ENCODE measurements at places on chromosomes 12 and 14. TPM values are rescaled to one million over a fixed set of nuclear protein-coding genes. Genes with fewer than 3 reads are reported as not detected.

Gene KRT74
- not detected for total RNA-seq

Gene CHGA
- not detected for total RNA-seq

Gene DEGS2
- 0.81 TPM for total RNA-seq

Gene AQP6
- total RNA-seq, result 0.39 TPM

Gene RAB15
- 9.0 TPM for total RNA-seq

DNA sequence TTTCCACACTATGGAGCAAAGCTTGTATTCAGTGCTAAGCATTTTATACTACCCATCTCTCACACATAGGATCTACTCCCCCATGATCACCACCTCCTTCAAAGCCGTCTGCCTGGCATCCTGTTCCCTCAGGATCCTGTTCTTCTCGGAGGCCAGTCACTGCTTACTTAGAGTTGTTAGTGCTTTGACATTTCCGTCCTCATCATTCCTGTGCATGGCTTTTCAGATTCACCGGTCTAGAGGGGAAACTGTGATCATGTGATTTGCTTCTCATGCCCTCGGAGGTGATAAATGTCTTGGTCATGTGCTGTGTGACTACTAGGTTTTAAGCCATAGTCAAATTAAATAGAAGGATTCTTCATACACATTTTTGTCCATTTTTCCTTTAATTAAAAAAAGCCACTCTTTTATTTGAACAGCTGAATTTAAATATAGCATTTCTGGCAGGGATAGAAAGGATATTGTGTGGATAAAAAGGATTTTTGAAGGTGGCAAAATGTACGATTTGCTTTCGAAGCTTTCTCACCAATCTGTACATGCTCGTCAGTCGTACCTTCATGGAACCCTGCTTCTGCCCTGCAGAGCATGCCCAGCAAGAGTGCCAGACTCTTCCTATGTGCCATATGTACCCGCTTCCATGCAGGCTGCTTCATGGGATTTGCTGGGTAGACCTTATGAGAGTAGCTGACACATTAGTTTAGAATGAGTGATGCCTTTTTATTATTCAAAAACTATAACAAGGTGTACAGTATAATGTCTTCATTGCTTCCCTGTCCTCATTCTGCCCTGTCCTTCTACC lies 53.3 kb downstream of the BMAL2 start:
- no peaks in the 10 kb centered on the region for H3K4me1 ChIP-seq
- DNase-seq, result no peak
- H3K27ac ChIP-seq, result no peak overlapping the region
- H3K4me3 ChIP-seq, result no peak overlapping the region
- H3K36me3 ChIP-seq, result no peaks in the 10 kb centered on the region
- no peaks in the 10 kb centered on the region for H3K27me3 ChIP-seq

- no peaks in the 10 kb centered on the region for H3K36me3 ChIP-seq
- H3K4me1 ChIP-seq, result no peaks in the 10 kb centered on the region
- no peak overlapping the region for H3K27ac ChIP-seq
- peak; percentile 36 for DNase-seq
- H3K27me3 ChIP-seq, result no peaks in the 10 kb centered on the region
- H3K4me3 ChIP-seq, result no peak overlapping the region
Observed at GRCh38 chr14:91342206-91342760, 75.3 kb downstream of the CCDC88C start.

GRCh38 chr12:69428351-69429073 lies 41.7 kb upstream of the FRS2 start:
- DNase-seq, result no peak
- no peaks in the 10 kb centered on the region for H3K36me3 ChIP-seq
- no peak overlapping the region for H3K4me3 ChIP-seq
- H3K27me3 ChIP-seq, result no peaks in the 10 kb centered on the region
- no peak overlapping the region for H3K27ac ChIP-seq

GRCh38 chr12:58920961-58921861 lies 907 bp upstream of the LRIG3 start:
- H3K4me1 ChIP-seq, result no peaks in the 10 kb centered on the region
- H3K27me3 ChIP-seq, result no peaks in the 10 kb centered on the region
- DNase-seq, result no peak
- peak overlapping the region; percentile 83 for H3K4me3 ChIP-seq
- H3K36me3 ChIP-seq, result no peaks in the 10 kb centered on the region
- H3K27ac ChIP-seq, result no peak overlapping the region

- no peaks in the 10 kb centered on the region for H3K27me3 ChIP-seq
- H3K27ac ChIP-seq, result peak overlapping the region; percentile 84
- H3K4me1 ChIP-seq, result no peaks in the 10 kb centered on the region
- H3K4me3 ChIP-seq, result no peak overlapping the region
- no peaks in the 10 kb centered on the region for H3K36me3 ChIP-seq
Observed at GRCh38 chr14:89911010-89911919, 43.3 kb downstream of the EFCAB11 start.

GRCh38 chr14:23704890-23705289 lies 68.7 kb downstream of the DHRS2 start:
- no peak overlapping the region for H3K4me3 ChIP-seq
- no peak overlapping the region for H3K27ac ChIP-seq
- no peaks in the 10 kb centered on the region for H3K36me3 ChIP-seq
- no peaks in the 10 kb centered on the region for H3K27me3 ChIP-seq
- no peak for DNase-seq

DNA sequence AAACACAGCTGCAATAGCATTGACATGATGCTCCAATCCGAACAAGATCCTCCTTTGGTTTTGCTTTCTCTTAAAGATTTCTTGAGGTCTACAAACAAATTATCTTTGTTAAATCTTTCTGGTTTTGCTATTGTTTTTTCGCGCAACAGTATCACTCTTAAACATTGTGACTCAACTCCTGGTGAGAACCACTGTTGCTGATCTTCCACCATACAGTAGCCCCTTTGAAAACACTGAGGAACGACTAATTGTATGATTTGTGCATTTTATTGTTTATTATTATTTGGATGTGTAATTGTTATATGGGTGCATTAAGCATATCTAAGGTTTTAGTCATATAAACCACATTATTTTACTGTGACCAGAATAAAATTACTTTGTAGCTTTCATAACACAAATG lies 282.8 kb downstream of the EGLN3 start:
- H3K36me3 ChIP-seq, result no peaks in the 10 kb centered on the region
- no peaks in the 10 kb centered on the region for H3K27me3 ChIP-seq

GRCh38 chr12:70732287-70732686 lies 95.1 kb upstream of the PTPRB start:
- H3K36me3 ChIP-seq, result no peaks in the 10 kb centered on the region
- no peak overlapping the region for H3K4me3 ChIP-seq
- DNase-seq, result no peak
- H3K27me3 ChIP-seq, result no peaks in the 10 kb centered on the region
- H3K27ac ChIP-seq, result no peak overlapping the region

- DNase-seq, result no peak
- H3K4me3 ChIP-seq, result no peak overlapping the region
- H3K27me3 ChIP-seq, result no peaks in the 10 kb centered on the region
- H3K36me3 ChIP-seq, result no peaks in the 10 kb centered on the region
- H3K4me1 ChIP-seq, result no peaks in the 10 kb centered on the region
Observed at GRCh38 chr12:47231456-47231855, 151.7 kb upstream of the AMIGO2 start.

DNA sequence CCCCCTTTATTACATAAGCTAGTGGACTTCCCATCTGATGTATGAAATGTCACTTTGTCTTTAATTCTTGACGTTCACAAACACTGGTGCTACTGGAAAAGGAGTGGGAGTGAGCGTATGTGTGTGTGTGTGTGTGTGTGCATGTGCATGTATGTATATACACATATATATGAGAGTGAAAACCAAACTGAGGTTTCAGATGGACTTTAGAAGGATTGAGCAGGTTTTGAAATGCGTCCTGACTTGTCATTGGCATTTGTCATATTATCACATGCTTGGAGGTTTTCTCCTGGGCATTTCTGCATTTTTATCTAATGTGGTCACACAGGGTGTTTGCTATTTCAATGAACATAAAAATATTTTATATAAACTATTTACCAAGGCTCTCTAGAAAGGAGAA lies 1085.9 kb downstream of the BCL11B start:
- no peaks in the 10 kb centered on the region for H3K27me3 ChIP-seq
- no peaks in the 10 kb centered on the region for H3K36me3 ChIP-seq
- no peaks in the 10 kb centered on the region for H3K4me1 ChIP-seq
- H3K27ac ChIP-seq, result no peak overlapping the region
- no peak for DNase-seq

- no peaks in the 10 kb centered on the region for H3K27me3 ChIP-seq
- H3K27ac ChIP-seq, result no peak overlapping the region
- no peaks in the 10 kb centered on the region for H3K36me3 ChIP-seq
- H3K4me1 ChIP-seq, result no peaks in the 10 kb centered on the region
- no peak for DNase-seq
- no peak overlapping the region for H3K4me3 ChIP-seq
Observed at GRCh38 chr12:7937833-7938506, 2.0 kb upstream of the SLC2A3 start.

DNA sequence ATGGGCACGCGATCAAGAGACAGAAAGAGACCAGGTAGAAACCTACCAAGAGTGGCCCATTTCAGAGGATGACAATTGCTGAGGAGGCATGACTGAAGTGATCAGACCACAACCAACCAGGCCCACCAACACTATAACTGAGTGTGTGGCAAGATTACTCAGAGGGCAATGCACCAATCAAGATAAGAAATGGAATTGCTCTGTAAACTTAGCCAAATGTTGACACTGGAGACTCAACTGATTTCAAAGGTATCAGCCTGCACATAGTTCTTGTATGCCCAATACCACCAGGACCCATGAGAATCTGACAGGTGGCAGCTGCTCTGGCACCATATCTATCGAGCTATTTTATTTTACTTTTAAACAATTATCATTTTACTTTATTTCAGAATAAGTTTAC lies 128.9 kb downstream of the FOXN3 start:
- no peak for DNase-seq
- peaks cover 8% of the 10 kb centered on the region for H3K4me1 ChIP-seq
- H3K27me3 ChIP-seq, result no peaks in the 10 kb centered on the region
- H3K4me3 ChIP-seq, result no peak overlapping the region
- no peaks in the 10 kb centered on the region for H3K36me3 ChIP-seq

GRCh38 chr14:71959055-71959454 lies 26.8 kb downstream of the RGS6 start:
- H3K4me3 ChIP-seq, result no peak overlapping the region
- no peak overlapping the region for H3K27ac ChIP-seq
- no peaks in the 10 kb centered on the region for H3K4me1 ChIP-seq
- H3K36me3 ChIP-seq, result no peaks in the 10 kb centered on the region
- no peak for DNase-seq

DNA sequence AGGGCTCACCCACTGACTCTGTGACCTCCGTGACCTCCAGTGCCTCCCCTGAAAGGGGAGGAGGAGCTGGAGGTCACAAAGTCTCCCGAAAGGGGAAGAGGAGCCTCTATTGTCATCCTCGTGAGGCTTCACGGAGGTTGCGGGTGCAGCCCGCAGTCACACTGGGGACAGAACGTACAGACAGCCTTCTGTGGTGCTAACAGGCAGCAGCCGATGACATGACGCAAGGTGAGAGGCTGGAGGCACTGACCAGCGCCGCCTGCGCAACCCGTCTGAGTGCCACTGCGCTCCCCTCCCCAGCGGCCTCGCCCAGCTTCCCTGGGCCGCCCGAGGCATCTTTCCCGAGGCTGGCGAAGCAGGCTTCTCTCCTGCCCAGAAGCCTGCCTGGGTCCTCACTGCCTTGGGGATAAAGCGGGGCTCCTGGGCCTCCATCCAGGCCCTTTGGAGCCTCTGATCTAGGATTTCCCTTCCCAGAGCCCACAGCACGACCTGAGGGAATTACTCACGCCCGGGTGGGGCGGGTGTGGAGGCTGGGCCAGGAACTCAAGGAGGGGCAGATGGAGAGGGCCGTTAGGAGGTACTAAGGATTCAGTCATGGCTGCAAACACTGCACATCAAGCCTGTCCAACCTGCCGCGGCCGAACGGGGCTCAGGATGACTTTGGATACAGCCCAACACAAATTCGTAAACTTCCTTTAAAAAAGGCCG lies 12.3 kb upstream of the LBHD2 start:
- no peaks in the 10 kb centered on the region for H3K27me3 ChIP-seq
- H3K27ac ChIP-seq, result no peak overlapping the region
- H3K4me1 ChIP-seq, result no peaks in the 10 kb centered on the region

DNA sequence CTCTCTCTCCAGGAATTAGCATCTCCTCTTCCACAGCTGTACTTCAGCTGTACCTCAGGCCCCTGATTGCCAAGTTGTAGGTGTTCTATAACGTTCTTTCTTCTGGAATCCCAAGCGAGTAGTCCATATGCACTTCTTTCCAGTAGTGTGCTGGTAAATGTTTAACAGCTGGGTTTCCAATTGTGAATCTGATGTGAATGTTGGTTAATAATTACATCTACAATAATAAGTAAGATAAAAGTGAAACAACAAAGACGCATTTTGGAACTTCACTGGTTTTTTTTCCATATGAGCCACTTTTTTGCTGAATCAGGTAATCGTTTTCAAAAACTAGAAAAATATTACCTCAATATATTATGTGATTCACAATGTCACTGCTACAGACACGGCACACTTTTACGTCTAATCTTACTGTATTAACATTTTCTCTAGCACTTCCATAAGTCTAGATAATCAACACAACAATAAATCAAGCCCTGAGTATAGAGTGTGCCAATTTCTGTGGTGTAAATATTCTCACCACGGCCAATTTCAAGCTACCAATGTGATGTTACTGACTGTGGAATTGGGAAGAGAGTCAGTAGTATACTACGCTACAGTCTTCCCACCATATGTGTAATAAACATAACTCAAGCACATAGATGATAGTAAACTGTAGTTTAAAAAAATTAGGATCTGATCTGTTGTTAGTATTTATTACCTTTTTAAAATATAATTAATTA lies 113.0 kb downstream of the ZFP36L1 start:
- H3K27me3 ChIP-seq, result no peaks in the 10 kb centered on the region
- no peak overlapping the region for H3K4me3 ChIP-seq
- no peaks in the 10 kb centered on the region for H3K36me3 ChIP-seq

DNA sequence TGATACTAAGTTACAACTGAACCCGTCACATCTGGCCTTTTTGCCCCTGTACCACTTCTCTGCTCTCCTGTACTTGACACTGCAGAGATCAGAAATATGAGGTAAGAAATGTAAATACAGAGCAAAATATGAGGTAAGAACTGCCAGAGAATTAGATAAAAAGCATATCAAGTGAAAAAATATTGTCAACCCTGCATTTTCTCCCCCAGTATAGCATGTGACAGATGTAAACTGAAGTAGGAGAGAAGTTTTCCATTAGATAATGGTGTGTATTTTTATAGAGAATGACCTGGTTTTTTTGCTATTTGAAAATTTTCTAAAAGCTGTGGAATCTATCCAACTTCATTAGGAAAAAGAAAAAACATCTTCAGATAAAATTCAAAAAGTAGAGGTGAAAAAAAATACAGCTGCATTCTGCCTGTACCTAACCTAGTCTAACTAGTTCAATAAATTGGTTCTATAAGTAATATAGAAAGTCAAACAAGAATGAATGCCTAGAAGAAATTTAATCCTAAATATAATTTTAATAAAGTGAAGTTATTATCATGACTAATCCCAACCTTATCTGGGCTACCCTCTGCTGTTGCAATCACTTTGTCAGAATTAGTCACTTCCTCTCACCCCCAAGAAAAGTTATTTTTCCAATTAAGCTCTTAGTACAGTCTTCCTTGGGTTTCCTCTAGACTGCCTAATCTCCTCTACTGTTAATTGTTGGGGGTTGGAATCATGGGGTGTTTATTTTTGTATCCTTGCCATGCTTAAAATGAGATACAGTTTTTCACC lies 210.0 kb downstream of the RASSF9 start:
- no peak overlapping the region for H3K27ac ChIP-seq
- H3K4me3 ChIP-seq, result no peak overlapping the region
- no peaks in the 10 kb centered on the region for H3K36me3 ChIP-seq
- H3K4me1 ChIP-seq, result no peaks in the 10 kb centered on the region
- no peaks in the 10 kb centered on the region for H3K27me3 ChIP-seq
